ENCODE measurements at places on chromosomes 4 and X.

DNA sequence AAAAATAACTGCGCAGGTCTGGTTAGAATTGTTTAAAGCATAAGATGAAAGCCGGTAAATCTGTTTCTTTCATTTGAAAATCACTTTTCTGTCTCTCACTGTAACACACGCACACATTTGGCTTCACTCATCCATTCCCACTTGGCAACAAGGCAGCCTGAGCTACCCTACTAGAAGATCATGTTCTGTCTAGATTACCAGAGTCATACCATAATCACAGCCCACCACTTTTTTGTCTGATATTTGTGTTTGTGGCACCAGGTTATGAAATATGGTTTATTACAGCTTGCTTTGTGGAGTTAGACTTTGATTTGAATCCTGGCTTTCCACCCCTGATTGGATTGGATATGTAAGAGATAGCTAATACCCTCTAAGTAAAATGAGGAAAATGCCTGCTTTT lies 2.2 kb downstream of the USO1 start:
- no peak for DNase-seq

DNA sequence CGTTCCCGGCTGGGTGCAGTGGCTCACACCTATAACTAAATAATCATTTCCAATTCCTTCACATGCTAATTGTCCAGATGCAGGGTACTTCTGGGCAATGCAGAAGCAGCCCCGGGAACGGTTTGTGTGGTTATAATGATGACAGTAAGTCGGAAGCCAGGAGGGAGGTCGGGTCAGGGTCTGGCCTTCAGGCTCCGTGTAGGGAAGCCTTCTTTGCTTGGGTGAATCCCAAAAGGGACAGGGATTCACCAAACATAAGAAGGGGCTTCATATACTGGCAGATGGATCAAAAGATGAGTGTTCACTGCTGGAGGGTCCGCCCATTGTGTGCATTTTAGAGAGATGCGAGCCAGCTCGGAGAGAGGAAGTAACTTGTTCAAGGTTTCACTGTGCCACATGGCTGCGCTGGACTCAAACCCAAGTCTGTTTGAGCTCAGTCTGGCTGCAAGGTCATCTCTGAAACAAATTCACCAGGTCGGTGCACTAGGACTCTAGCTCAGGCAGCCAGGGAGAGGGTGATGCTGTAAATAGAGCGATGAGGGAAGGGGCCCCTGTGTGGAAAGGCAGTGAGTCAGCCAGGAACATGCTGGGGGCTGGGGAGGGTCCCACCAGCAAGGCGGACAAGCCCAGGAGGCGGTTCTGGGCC lies 4.8 kb upstream of the KIAA0232 start:
- DNase-seq = no peak

GRCh38 chr4:6272863-6273660 lies 3.4 kb downstream of the WFS1 start:
- DNase-seq = no peak

GRCh38 chr4:182174979-182175378 lies 68.2 kb upstream of the TENM3 start:
- no peak for DNase-seq

- DNase-seq = no peak
These were observed 95.1 kb downstream of the RASL11B start for GRCh38 chr4:52957220-52957686.

DNA sequence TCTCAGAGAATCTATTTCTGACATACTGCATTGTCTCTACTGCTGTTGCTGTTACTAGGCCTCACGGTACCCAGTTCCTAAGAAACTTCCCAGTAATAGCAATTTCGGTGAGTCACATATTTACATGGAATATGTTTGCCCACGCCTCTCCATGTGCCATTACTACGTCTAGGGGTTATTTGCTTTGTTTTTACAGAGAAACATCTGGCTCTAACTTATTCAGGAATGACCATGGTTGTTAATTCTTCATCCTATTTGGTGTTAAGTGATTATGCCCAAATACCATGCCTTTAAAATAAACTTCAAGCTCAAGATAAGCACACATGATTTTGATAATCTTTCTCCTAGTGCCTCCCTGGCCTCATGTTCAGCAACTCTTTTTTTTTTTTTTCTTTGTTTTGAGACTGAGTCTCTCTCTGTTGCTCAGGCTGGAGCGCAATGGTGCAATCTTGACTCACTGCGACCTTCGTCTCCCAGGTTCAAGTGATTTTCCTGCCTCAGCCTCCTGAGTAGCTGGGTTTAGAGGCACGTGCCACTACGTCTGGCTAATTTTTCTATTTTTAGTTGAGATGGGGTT lies 101.0 kb upstream of the HS3ST1 start:
- no peak for DNase-seq

DNA sequence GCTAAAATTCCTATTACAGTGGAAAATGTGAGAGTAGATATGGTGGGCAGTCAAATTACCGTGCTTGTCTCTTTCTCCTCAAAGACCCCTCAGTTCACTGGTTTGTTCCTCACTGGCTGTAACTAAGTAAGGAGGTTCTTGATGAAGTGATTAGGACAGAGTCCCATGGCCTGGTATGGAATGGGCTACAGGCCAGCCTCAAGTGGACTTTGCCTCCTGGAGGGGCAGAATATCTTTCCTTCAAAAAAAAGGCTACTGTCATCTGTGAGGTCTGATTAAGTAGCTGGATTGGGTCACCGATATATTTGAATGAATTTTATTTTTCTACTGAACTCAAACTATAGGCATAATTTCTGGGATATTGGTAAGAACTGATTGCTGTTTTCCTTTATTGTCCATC lies 38.5 kb upstream of the TMEM164 start:
- DNase-seq = no peak

GRCh38 chrX:113353134-113353533 lies 512.5 kb upstream of the AMOT start:
- DNase-seq = no peak

DNA sequence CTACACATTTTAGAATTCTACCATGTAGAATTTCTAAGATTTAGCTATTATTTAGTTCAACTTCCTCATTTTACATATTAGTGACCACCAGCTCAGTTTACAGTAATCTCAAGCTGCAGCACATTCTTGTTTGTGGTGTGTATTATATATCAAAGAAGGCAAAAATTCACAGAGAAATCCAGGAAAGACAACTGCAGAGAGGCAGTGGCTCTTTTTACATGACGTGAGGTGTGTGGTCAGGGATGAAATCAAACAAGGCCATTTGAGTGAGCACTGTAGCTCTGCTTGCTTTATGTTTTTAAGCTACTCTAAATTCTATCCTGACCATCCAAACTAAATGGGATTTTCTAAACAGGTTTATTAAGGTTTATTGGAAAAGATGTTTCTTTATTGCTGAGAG lies 71.1 kb downstream of the COL25A1 start:
- DNase-seq = no peak

DNA sequence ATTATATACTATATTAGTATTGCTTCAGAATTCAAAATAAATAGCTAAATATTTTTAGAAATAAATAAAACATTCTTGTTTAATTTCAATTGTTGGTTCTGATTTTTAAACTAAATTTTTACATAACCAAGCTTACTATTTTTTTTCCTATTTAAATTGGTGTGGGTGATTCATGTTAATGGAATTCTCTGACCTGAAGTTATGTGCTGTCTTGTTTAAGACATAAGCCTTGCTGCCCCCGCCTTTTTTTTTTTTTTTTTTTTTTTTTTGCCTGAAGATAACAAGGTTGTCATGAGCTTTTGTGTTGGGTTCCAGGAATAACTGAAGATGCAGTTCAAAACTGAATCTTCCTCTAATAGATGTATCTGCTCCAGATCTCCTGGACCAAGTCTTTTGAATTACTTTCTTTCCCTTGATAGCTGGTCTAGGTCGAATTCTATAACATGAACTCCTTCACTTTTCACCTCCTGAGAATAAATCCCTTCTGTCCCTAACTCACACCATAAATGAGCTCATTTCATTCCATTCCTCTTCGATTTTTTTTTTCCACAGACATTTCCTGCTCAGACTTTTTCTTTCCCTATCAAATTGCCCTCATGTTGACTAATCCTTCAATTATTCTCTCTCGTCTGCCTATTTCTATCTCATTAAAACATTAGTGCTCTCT lies 261.5 kb upstream of the FTHL17 start:
- DNase-seq = no peak

- no peak for DNase-seq
These were observed 39.9 kb upstream of the MAP3K15 start for GRCh38 chrX:19555236-19555635.

Data from mucosa of gallbladder (tissue), 1 donor.